Left ventricle myocardium inferior (tissue), 1 donor: ENCODE measurements at places on chromosomes 6 and 20. TPM values are rescaled to one million over a fixed set of nuclear protein-coding genes. Genes with fewer than 3 reads are reported as not detected.

The SLC22A3 gene
- total RNA-seq, result 1.0 TPM

The MUC22 gene
- 0.08 TPM for total RNA-seq

The OR12D3 gene
- total RNA-seq, result not detected

The ADAM33 gene
- 10.8 TPM for total RNA-seq

GRCh38 chr20:931401-931800, 15.3 kb upstream of the ANGPT4 start:
- DNase-seq, result no peak

- no peak for DNase-seq
These were observed at the start of gene SLC26A8 for GRCh38 chr6:36023996-36024795. TSS of gene SLC26A8 (minus strand) at chr6:36024641. CDS start at chr6:36019707, 4,934 bp downstream.

GRCh38 chr6:52664991-52665686, 5.8 kb upstream of the TMEM14A start:
- no peak for DNase-seq

DNA sequence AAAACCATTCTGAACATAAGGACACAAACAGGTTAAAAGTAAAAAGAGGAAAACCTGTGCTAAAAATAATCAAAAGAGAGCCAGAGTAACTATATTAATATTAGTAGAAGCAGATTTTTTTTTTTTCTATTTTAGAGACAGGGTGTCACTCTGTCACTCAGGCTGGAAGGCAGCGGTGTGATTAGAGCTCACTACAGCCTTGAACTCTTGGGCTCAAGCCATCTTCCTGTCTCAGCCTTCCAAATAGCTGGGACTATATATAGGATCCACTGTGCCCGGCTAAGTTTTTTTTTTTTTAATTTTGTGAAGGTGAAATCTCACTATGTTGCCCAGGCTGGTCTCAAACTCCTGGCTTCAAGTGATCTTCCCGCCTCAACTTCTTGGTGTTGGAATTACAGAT, 33.4 kb upstream of the PLN start:
- DNase-seq, result peak; percentile 32

- no peak for DNase-seq
These were observed 290.4 kb downstream of the EYS start for GRCh38 chr6:65416621-65417020.

DNA sequence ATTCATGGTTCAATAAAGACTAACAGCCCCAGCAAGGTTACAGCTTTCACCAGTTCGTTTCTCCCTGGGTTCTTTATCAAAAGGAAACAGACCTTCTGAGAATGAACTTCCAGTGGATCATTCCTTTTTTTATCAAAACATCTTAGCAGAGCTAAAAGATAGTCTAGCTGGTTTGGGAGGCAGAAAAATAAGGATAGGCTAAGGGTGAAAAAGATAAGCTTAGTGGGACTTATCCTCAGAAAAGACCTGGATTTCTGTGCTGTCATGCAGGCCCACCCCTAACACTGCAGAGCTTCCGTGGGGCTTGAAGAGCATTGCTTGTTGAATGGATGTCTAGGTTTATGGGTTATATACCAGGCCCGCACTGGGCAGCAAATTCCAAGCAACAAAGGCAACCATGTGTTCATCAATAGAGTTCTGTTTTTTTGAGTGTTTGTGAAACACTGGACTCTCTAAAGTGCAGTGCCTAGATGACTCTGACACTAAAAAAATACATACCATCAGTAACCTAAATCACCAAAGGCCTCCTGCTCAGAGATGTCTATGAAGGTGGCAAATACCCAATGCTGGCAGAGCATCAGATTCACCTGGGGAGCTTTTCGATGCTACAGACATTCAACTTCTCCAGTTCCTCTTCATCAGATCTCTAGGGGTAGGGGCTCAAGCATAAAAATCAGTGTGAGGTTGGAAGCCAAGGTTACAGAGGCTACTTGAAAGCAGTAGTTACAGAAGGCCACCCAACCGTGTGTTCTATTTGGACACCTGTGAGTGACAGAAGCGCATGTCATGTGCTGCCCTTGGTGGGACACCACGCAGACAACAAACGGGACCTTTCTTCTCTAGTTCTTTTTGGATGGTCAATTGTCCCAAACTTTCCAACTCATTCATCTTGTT, 53.0 kb downstream of the TNFAIP3 start:
- no peak for DNase-seq

GRCh38 chr6:26071135-26071534, 16.1 kb upstream of the HFE start:
- no peak for DNase-seq

- DNase-seq, result no peak
These were observed 8.7 kb downstream of the FNDC11 start for GRCh38 chr20:63562461-63563224.

GRCh38 chr6:163335671-163336545, 78.6 kb upstream of the QKI start:
- DNase-seq, result peak; percentile 88

DNA sequence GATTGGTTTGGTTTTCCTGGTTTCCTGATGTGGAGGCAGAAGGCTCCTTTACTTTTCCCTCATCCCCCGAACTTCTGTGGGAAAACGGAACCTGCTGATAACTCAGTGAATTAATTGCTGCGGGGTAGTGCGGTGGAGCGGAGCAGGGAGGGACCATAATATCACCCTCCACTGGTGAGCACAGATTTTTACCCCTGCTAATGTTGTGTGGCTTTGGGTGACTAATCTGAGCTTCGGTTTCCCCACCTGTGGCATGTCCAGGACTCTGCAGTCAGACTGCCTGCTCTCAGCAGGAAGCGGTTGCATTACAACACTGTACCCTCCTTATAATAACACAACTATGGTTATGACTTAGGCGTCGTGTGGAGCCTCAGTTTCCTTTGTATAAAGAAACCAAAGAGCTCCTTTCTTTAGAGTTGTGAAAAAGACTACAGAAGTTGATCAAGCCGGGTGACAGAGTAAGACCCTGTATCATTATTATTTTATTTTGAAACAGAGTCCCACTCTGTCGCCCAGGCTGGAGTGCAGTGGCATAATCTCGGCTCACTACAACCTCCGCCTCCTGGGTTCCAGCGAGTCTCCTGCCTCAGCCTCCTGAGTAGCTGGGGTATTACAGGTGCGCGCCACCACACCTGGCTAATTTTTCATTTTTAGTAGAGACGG, 2.2 kb upstream of the ID1 start:
- DNase-seq, result no peak

GRCh38 chr6:78844899-78845298, 22.5 kb upstream of the IRAK1BP1 start:
- no peak for DNase-seq

GRCh38 chr6:169568314-169569087, 133.3 kb downstream of the WDR27 start:
- DNase-seq, result no peak

DNA sequence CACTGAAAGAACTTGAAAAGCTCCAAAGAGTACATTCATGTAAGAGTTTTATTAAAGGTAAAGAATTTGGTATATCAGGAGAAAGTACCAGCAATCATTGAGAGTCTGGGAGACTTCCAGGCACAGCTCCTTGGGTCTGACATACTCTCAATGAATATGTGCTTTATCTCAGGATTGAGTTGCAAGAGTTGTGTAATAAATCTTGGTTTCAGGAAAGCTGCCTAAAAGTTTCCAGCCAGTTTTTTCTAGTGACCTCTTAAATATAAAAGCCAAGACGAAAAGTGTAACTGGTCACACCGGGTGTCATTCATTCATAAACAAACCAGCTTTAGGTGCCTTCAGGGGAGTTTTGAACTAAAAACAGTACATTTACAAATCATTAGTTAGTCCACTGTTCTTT, 21.6 kb upstream of the GJA1 start:
- no peak for DNase-seq

- peak; percentile 77 for DNase-seq
These were observed 15.7 kb downstream of the HMGN4 start for GRCh38 chr6:26553635-26554446.

GRCh38 chr6:110467566-110468140, 8.8 kb downstream of the SLC22A16 start:
- no peak for DNase-seq
